ENCODE measurements at places on chromosomes 1 and 21.

GRCh38 chr21:20329636-20330035 is 668.6 kb upstream of the NCAM2 start:
- DNase-seq, result no peak

DNA sequence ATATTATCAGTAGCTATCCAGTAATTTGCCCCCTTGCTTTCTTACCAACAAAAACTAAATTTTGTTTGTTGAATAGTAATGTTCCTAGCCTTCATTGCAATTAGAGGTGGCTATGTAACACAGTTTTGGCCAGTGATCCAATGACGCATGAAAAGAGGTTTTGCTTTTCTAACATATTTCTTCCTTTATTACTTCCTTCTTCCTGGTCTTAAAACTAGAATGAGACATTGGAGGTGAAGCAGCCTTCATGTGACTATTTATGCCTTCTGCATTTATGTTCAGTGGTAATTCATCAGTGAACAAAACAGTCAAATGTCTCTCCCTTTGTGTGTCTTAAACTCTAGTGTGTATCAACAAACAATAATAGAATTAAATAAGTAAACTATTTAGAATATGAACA is 35.5 kb downstream of the LRIF1 start:
- DNase-seq, result no peak

- no peak for DNase-seq
Measured at GRCh38 chr1:169044971-169045370, 61.5 kb upstream of the ATP1B1 start.

- DNase-seq, result no peak
Measured at GRCh38 chr1:5312862-5313261, 658.5 kb downstream of the AJAP1 start.

All from stimulated activated CD8-positive, alpha-beta memory T cell treated with anti-CD3 and anti-CD28 coated beads, Interleukin-7, amount 100 ng/mL, for 24 hours (primary cell).